Renal cortical epithelial cell (primary cell): ENCODE measurements at places on chromosomes 6 and 20.
A peak's percentile ranks its signal among the peaks of the same experiment; 100 is the strongest.

- DNase-seq, result peak; percentile 67
Measured at GRCh38 chr6:36912586-36912985, 26.8 kb downstream of the C6orf89 start.

GRCh38 chr6:9233226-9233625 is 797.9 kb upstream of the SLC35B3 start:
- no peak for DNase-seq

GRCh38 chr6:127100510-127101140 is 17.8 kb upstream of the RSPO3 start:
- peak; percentile 67 for DNase-seq

- DNase-seq, result no peak
Measured at GRCh38 chr20:58901488-58902402, 49.2 kb downstream of the GNAS start.

DNA sequence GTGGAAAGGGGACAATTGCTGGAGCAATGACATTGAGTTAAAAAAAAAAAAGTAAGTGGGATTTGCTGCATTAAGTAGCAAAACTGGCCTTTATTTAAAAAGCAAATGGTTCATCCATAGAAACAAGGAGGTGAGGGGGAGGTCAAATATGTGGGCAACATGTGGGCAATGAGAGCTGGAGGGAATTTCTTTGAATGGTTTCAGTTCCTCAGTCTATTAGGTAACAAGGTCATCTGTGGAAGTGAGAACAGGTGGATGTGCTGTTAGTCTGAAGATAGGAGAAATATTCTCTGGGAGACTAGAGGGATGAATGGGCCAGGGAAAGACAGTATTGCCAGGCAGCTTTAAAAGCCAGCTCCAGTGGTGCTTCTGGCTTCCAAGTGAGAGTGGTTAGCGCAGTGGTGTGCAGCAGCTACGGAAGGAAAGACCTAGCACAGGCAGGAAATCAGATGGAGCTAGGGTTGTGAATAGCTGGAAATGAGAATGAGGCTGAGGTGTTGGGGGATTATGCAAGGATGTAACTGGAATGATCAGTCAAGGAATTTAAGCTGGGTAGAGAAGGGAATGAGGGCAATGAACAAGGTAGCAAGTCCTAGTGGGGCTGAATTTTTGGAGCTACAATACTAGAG is 727.6 kb downstream of the PTPRT start:
- no peak for DNase-seq

DNA sequence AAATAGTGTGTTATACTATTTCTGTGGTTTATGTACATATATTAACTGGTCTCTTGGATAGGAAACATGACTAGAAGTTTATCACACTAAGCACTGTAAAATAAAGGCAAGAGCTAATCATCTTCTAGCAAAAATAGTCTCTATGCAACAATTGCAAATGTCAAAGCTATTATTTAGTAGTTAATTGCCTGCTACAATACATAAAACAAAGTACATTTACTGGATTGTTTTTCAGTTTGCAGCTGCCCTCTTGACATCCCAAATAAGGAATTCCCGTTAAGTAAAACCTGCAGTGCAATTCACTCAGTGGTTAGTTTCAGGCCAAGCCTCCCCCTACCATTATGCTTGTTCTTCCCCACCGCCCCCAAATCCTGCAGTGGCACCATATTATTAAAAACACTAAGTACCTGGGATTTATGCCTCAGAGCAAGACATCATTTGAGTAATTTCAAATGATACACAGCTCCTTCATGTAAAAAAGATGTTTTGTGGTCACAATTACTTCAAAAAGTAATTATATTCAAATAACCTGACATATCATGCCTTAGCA is 1.6 kb upstream of the ATP5F1E start:
- no peak for DNase-seq

DNA sequence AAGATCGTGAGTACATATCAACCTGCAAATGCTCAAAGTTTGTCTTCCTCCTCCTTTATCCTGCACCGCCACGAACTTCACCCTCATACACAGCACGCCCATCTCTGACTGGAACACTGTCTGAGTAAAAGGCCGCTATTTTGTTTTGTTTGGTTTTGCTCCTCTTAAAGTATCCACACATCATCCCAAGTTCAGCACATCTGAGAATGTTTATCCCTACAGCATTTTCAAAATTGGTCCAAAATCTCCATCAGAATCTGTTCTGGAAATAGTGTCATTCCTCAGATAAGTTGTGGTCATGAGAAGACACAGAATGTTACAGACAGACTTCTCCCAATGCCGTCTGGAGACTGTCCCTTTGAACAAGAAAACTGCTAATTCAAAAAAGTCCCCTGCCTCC is 251.6 kb upstream of the ARID1B start:
- DNase-seq, result no peak

DNA sequence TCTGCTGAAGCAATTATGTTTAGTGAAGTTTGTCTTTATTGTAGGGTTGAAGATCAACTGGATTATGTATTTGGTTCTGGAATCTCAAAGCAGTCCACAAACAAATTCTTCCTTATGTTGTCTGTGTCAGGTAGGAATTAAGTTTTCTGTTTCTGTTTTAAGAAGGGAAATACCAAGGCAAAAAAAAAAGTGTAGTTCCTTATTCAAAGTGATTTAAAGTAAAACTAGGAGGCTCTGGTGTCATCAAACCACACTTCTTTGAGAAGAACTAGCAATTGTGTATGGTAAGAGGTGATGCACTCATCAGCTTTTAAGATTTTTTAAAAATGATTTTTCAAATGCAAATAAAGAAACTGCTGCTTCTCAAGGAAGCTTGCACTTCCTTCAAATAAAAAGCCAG is 1.9 kb downstream of the FAM135A start:
- DNase-seq, result no peak

- peak; percentile 98 for DNase-seq
Measured at GRCh38 chr20:58306421-58307261, 2.9 kb upstream of the RAB22A start.

GRCh38 chr6:157150076-157150475 is 173.2 kb downstream of the TMEM242 start:
- DNase-seq, result no peak

GRCh38 chr6:160131636-160132296 is 10.2 kb downstream of the SLC22A1 start:
- no peak for DNase-seq

DNA sequence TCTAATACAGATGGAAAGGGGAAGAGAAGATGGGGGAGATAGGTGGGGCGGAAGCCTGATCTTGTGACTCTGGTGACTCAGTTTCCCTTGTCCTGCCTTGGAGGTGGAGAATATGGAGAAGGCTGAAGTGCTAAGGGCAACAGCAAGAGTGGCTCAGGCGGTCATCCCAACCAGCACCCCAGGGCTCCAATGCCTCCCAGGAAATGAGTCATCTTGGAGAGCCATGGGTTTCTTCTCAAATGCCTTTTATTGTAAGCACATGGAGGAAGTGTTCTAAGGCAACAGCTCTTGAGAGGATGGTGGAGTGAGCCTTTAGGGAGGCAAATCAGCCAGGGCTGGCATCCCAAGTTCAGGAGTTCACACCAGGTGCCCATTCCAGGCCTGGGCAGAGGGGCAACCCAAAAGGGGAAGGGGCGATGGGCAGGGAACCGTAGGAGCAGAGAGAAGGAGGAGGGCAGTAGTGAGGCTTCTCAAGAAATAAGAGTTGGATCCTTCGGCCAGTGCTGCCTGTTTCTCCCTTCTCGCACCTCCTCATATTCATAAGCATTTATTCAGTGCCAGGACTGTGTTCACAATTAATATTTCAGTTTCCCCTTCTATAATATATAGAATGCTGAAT is 13.2 kb upstream of the AHCY start:
- peak; percentile 83 for DNase-seq

- no peak for DNase-seq
Measured at GRCh38 chr6:157991067-157991432, 9.4 kb downstream of the SYNJ2 start.

DNA sequence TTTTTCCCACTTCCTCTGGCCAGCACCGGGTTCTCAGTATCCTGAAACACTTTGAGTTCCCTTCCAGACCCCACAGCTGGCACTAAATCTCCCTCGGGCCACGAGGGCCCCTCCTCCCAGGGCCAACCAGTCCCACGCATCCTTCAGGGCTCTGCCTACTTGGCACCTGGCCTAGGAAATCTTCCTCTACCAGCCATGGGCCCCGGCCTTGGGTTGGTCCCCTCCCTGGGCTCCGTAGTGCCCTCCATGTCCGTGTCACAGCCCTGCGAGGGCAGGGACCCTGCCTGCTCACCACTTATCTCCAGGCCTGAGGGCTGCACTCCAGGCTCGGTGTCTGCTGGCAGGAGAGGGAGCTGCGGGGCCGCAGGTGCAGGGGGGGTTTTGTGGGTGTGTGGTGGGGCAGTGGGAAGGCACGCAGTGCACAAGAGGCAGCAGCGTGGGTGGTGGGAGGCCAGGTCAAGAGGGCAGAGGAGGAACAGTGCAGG is 48.8 kb upstream of the CDH22 start:
- DNase-seq, result no peak

DNA sequence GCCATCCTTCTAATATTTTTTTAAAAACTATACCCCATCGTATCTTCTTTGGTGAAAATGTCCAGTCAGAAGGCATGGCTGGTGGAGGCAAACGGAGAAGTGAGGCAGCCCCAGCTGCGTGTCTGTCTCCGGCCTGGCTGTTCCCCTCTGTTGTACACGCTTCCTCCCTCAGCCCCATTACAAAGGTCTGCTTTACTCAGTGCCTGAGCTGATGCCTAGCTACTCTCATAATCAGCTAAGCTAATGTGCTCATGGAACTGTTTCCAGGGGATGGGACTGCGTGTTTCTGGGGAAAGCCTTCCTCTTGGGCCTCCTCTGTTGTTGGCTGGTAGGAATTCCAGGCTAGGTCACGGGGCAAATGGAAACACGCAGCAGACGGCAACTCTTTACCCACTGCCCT is 67.3 kb downstream of the PPP1R3G start:
- no peak for DNase-seq

GRCh38 chr6:39893286-39893685 is 41.0 kb downstream of the MOCS1 start:
- peak; percentile 61 for DNase-seq

- DNase-seq, result no peak
Measured at GRCh38 chr20:11098888-11099287, 425.1 kb upstream of the JAG1 start.

- DNase-seq, result peak; percentile 17
Measured at GRCh38 chr6:156662025-156662445, 115.1 kb upstream of the ARID1B start.

- no peak for DNase-seq
Measured at GRCh38 chr20:40681684-40682083, 7.4 kb downstream of the MAFB start.

- DNase-seq, result no peak
Measured at GRCh38 chr6:135180542-135181332, at the start of gene MYB. TSS of gene MYB (plus strand) at chr6:135181308. CDS start at chr6:135181514, 206 bp downstream.

- no peak for DNase-seq
Measured at GRCh38 chr6:10386220-10386619, 28.7 kb downstream of the TFAP2A start.

DNA sequence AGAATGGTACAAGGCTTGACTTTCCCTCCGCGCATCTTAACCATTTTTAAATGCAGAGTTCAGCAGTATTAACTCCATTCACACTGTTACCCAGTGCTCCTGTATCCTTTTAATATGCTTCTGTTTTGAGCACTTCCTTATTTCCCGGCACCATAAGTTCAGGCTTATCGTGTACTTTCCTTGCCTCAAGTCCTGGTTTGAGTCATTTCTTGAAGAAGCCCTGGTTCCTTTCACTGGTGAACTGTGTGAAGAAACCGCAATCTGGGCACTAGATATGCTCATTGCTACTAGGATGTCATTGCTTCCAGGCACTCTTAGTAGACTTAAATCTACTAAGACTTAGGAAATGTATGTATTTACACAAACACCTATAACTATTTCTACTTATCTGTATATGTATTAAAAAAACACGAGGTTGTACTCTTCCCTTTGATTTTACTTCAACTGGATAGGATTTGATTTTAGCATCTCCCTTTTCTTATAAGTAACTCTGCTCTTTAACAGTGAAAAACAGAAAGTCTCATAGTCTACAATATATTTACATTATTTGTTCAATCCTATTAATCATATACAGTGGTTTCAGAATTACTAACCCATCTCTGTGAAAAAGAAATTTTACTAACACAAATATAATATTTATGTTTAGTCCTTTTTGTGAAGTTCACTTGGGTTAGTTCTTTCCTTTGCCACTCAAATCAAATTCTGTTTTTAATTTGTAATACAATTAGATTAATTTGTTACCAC is 135.5 kb downstream of the CDKAL1 start:
- DNase-seq, result no peak

DNA sequence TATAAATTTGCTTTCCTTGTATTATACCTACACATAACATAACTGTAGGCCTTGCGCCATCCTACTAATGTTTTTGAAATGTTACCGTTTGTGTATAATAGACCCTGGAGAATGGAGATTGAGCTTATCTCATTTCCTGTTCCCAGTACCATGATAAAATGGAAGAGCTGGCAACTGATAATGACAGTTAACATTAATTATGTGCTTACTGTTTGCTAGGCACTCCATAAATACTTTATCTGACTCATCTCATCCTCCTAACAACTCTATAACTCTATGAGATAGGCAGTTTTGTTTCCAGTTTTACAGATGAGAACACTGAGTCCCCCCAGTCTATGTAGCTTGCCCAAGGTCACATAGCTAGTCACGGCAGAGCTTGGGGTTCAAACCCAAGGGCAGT is 396.7 kb downstream of the SYNE1 start:
- DNase-seq, result no peak

- peak; percentile 69 for DNase-seq
Measured at GRCh38 chr6:49668083-49668511, 31.5 kb upstream of the RHAG start.

DNA sequence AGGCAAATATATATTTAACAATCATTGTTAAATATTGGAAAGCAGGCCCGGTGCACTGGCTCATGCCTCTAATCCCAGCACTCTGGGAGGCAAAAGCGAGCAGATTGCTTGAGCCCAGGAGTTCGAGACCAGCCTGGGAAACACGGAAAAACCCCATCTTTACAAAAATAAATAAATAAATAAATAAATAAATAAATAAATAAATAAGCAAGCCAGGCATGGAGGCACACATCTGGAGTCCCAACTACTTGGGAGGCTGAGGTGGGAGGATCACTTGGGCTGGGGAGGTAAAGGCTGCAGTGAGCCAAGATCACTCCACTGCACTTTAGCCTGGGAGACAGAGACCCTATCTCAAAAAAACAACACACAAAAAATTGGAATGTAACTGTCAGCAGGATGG is 53.7 kb downstream of the ZFP64 start:
- DNase-seq, result no peak

- no peak for DNase-seq
Measured at GRCh38 chr6:18511211-18511610, 124.1 kb downstream of the RNF144B start.

GRCh38 chr6:91075244-91075976 is 488.5 kb upstream of the MAP3K7 start:
- no peak for DNase-seq
